ENCODE measurements at places on chromosomes 6 and 20. TPM values are rescaled to one million over a fixed set of nuclear protein-coding genes. Genes with fewer than 3 reads are reported as not detected.

- no peak for DNase-seq
- H3K27ac ChIP-seq: no peak overlapping the region
- H3K27me3 ChIP-seq: no peaks in the 10 kb centered on the region
These were observed 3.2 kb downstream of the TAP2 start for GRCh38 chr6:32835167-32835893.

IL17A gene
- not detected for total RNA-seq

CD24 gene
- 1,557 TPM for total RNA-seq

- H3K4me1 ChIP-seq: no peaks in the 10 kb centered on the region
- no peak overlapping the region for H3K4me3 ChIP-seq
- DNase-seq: no peak
These were observed 136.9 kb downstream of the TRMT11 start for GRCh38 chr6:126123226-126123625.

DEF6 gene
- total RNA-seq: 5.5 TPM

DNA sequence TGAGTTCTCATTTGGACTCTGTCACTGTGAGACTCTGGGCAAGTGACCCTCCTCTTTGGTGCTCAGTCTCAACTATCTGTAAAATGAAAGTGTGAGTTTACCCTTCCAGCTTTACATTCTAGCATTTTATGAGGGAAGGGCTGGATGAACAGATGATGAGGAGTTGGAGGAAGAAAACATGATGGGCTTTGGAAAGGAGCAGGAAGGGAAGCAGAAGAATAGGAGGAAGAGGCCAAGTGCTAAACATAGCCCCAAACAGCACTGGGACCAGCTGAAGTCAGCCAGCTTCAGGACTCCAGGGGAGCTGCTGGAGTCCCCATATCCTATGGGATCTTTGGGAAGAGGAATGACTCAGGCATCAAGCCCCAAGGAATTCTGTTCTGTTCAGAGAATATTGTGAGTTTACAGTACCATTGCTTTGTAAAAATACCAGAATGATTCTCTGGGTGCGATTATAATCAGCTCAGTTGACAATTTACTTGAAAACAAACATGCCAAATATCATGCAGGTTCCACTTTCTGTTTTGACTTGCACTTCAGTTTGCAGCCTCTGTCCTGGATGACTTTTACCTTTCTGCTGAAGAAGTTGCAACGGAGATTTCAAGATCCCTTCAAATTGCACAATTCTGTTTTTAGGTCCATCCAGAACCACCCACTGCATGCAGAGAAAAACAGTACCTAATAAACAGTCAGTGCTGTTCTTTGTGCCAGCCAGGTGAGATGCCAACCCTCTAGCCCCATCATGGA, 3.2 kb downstream of the CD40 start:
- H3K4me3 ChIP-seq: no peak overlapping the region
- no peak for DNase-seq
- H3K36me3 ChIP-seq: no peaks in the 10 kb centered on the region
- H3K27me3 ChIP-seq: no peaks in the 10 kb centered on the region
- peaks cover 17% of the 10 kb centered on the region for H3K4me1 ChIP-seq

GRCh38 chr20:24804481-24805206, 144.4 kb upstream of the CST7 start:
- H3K36me3 ChIP-seq: no peaks in the 10 kb centered on the region
- no peaks in the 10 kb centered on the region for H3K27me3 ChIP-seq
- no peak overlapping the region for H3K4me3 ChIP-seq
- peak overlapping the region; percentile 75 for H3K27ac ChIP-seq

- H3K36me3 ChIP-seq: no peaks in the 10 kb centered on the region
- H3K27ac ChIP-seq: no peak overlapping the region
- no peak overlapping the region for H3K4me3 ChIP-seq
- H3K4me1 ChIP-seq: no peaks in the 10 kb centered on the region
- H3K27me3 ChIP-seq: no peaks in the 10 kb centered on the region
These were observed 278.9 kb downstream of the SAMD5 start for GRCh38 chr6:147787417-147787816.

TMEM217 gene
- not detected for total RNA-seq

- no peak overlapping the region for H3K27ac ChIP-seq
- H3K27me3 ChIP-seq: no peaks in the 10 kb centered on the region
- no peak overlapping the region for H3K4me3 ChIP-seq
- DNase-seq: no peak
- H3K36me3 ChIP-seq: no peaks in the 10 kb centered on the region
These were observed 48.1 kb upstream of the NAA20 start for GRCh38 chr20:19969106-19969505.

- no peak for DNase-seq
- H3K36me3 ChIP-seq: no peaks in the 10 kb centered on the region
- H3K27me3 ChIP-seq: no peaks in the 10 kb centered on the region
- H3K4me3 ChIP-seq: no peak overlapping the region
- H3K27ac ChIP-seq: no peak overlapping the region
These were observed 2.1 kb upstream of the SOX4 start for GRCh38 chr6:21591446-21591845.

- H3K4me1 ChIP-seq: peaks cover 12% of the 10 kb centered on the region
- no peaks in the 10 kb centered on the region for H3K36me3 ChIP-seq
- H3K27ac ChIP-seq: no peak overlapping the region
- H3K27me3 ChIP-seq: no peaks in the 10 kb centered on the region
These were observed 134.5 kb downstream of the JARID2 start for GRCh38 chr6:15380351-15380750.

DNA sequence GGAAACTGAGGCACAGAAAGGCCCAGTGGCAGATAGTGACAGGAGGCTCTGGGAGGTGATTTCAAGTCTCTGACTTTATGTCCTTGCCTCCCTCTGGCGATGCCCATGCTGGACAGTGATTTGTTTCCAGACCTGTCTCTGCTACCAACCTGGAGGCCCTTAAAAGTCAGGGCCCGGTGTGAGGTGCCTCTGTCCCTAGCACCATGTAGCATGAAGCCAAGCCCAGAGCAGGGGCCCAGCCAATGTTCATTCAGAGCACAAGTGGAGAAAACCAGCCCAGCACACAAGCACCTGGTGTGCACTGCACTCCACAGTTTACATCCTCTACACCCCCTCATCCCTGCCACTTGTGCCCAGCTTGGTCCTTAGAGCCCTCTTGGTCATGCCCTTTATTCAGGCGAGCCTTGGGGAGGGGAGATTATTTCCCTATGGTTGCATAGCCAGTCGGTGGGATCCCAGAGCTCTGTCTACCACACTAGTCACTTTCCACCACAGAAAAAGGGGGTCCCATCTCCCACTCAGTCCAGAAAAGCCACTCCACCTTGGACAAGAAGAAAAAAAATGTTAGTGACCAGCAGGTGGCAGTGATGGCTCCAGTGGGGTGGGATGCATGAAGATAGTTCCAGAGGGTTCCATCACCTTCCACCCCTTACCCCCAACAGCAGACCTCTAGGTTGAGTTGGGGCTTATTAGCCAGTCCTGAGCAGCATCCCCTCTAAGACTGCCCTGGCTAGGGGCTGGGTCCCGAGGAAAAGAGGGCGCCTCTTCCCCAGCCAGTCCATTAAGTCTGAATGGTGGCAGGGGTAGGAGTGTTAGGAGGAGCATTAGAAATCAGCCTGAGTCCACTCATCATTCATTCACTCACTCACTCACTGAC, 30.9 kb downstream of the KIAA1755 start:
- no peaks in the 10 kb centered on the region for H3K4me1 ChIP-seq
- no peak overlapping the region for H3K27ac ChIP-seq
- no peak overlapping the region for H3K4me3 ChIP-seq
- H3K27me3 ChIP-seq: no peaks in the 10 kb centered on the region
- no peaks in the 10 kb centered on the region for H3K36me3 ChIP-seq

GRCh38 chr6:3769610-3770009, 18.1 kb upstream of the PXDC1 start:
- no peaks in the 10 kb centered on the region for H3K36me3 ChIP-seq
- DNase-seq: no peak
- H3K27ac ChIP-seq: no peak overlapping the region

GRCh38 chr20:59636766-59637370, 32.5 kb downstream of the PHACTR3 start:
- H3K27me3 ChIP-seq: no peaks in the 10 kb centered on the region
- H3K4me1 ChIP-seq: no peaks in the 10 kb centered on the region

- no peak overlapping the region for H3K27ac ChIP-seq
- DNase-seq: no peak
- peaks cover 12% of the 10 kb centered on the region for H3K4me1 ChIP-seq
- H3K36me3 ChIP-seq: no peaks in the 10 kb centered on the region
- peaks cover 7% of the 10 kb centered on the region for H3K27me3 ChIP-seq
These were observed 46.3 kb downstream of the OR2B2 start for GRCh38 chr6:27865850-27866356.

- no peaks in the 10 kb centered on the region for H3K27me3 ChIP-seq
- H3K36me3 ChIP-seq: no peaks in the 10 kb centered on the region
- peak; percentile 23 for DNase-seq
- no peak overlapping the region for H3K27ac ChIP-seq
- H3K4me3 ChIP-seq: no peak overlapping the region
These were observed 10.5 kb upstream of the OGFRL1 start for GRCh38 chr6:71277926-71278600.

DNA sequence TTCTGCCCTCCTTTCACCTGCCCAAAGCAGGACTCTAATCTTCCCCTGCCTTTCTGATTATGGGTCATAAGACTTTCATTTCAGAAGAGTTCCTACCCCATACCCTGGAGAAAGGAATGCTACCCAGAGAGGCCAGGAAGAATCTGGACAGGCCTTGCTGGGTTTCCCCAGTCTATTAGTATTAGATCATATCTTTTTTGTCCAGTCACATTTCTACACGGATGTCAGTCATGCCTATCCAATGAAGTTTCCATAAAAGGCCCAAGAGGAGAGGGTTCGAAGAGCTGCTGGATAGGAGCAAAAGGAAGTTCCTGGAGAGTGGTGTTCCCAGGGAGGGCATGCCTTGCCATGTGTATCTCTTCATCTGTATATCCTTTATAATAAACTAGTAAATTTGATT, 3.2 kb downstream of the POLH start:
- H3K4me3 ChIP-seq: no peak overlapping the region
- peaks cover 27% of the 10 kb centered on the region for H3K4me1 ChIP-seq
- peaks cover 7% of the 10 kb centered on the region for H3K36me3 ChIP-seq
- H3K27ac ChIP-seq: no peak overlapping the region
- no peaks in the 10 kb centered on the region for H3K27me3 ChIP-seq
- no peak for DNase-seq

GRIK2 gene
- 16.6 TPM for total RNA-seq

BMP2 gene
- 19.3 TPM for total RNA-seq

- DNase-seq: no peak
- no peak overlapping the region for H3K27ac ChIP-seq
- H3K27me3 ChIP-seq: no peaks in the 10 kb centered on the region
- H3K4me1 ChIP-seq: no peaks in the 10 kb centered on the region
These were observed 28.1 kb upstream of the HLA-C start for GRCh38 chr6:31299947-31300346.

DNA sequence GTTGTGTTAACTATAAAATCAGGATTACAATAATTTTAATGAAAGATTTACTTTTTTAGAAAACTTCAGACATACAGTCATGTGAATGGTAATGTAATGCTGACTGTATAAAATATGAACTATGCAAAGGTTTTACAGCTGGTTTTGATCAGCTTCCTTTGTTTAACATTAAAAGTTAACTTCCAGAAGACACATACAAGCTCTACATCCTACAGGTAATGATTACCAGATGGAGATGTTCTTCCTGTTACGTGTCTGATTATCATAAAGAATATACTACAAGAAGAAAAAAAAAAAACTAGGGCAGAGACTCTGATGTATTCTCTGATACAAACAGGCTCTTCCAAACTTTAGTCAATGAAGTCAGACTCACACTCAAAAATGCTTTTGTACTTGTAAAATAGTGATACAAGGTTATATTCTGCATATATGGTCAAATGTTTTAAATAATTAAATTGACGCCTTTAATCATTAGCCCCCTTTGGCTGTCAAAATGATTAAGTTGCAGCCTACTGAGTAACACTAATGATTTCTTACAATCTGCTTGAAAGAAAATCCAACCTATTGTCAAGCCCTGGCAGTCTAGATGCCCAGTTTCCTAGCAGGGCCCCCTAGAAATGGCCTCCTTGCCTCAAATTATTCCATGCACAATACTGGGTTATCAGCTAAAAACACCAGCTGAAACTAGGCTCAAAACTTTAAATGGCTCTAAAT, 251.8 kb upstream of the RUNX2 start:
- no peak overlapping the region for H3K27ac ChIP-seq
- H3K4me1 ChIP-seq: no peaks in the 10 kb centered on the region
- DNase-seq: no peak
- H3K27me3 ChIP-seq: no peaks in the 10 kb centered on the region
- H3K36me3 ChIP-seq: no peaks in the 10 kb centered on the region
- no peak overlapping the region for H3K4me3 ChIP-seq

C20orf202 gene
- total RNA-seq: not detected

- no peak for DNase-seq
- no peaks in the 10 kb centered on the region for H3K27me3 ChIP-seq
- H3K4me3 ChIP-seq: no peak overlapping the region
- peaks cover 2% of the 10 kb centered on the region for H3K4me1 ChIP-seq
- H3K36me3 ChIP-seq: peaks cover 8% of the 10 kb centered on the region
- H3K27ac ChIP-seq: no peak overlapping the region
These were observed 11.5 kb downstream of the RNF217 start for GRCh38 chr6:124973780-124974179.

- no peaks in the 10 kb centered on the region for H3K27me3 ChIP-seq
- DNase-seq: no peak
- peaks cover 9% of the 10 kb centered on the region for H3K4me1 ChIP-seq
- H3K27ac ChIP-seq: peak overlapping the region; percentile 8
These were observed 38.7 kb downstream of the CDKAL1 start for GRCh38 chr6:20572940-20573339.

GRCh38 chr6:157865249-157865648, 42.2 kb downstream of the SNX9 start:
- H3K36me3 ChIP-seq: no peaks in the 10 kb centered on the region
- H3K27me3 ChIP-seq: no peaks in the 10 kb centered on the region
- no peak overlapping the region for H3K27ac ChIP-seq
- DNase-seq: no peak
- peaks cover 9% of the 10 kb centered on the region for H3K4me1 ChIP-seq
- no peak overlapping the region for H3K4me3 ChIP-seq

DNA sequence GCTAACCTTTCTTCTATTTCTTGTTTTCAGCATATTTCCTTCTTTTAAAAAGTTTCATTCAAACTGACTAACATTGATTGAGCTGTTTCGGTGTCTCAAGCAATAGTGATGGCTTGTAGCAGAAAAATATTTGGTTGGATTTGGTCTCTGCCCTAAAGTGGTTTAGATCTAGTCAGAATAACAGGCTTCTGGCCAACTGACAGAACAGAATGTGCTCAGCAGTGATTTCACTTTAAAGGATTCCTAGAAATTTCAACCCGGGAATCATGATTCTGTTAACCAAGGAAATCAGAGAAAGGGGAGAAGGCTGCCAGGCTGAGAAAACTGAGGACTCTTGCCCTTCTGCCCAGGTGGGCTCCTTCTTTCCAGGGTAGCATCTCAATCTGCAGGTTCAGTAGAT, 16.6 kb upstream of the GSTA1 start:
- H3K4me1 ChIP-seq: no peaks in the 10 kb centered on the region
- no peaks in the 10 kb centered on the region for H3K36me3 ChIP-seq
- no peak overlapping the region for H3K27ac ChIP-seq
- H3K4me3 ChIP-seq: no peak overlapping the region
- DNase-seq: no peak

- H3K36me3 ChIP-seq: no peaks in the 10 kb centered on the region
- no peaks in the 10 kb centered on the region for H3K27me3 ChIP-seq
- H3K4me1 ChIP-seq: no peaks in the 10 kb centered on the region
- DNase-seq: no peak
- H3K27ac ChIP-seq: no peak overlapping the region
- H3K4me3 ChIP-seq: no peak overlapping the region
These were observed 222.2 kb upstream of the SLC35B3 start for GRCh38 chr6:8657522-8657921.

GRCh38 chr6:2462831-2463230, 217.4 kb upstream of the GMDS start:
- no peaks in the 10 kb centered on the region for H3K36me3 ChIP-seq
- no peak overlapping the region for H3K27ac ChIP-seq
- no peaks in the 10 kb centered on the region for H3K4me1 ChIP-seq
- no peak for DNase-seq

CDSN gene
- total RNA-seq: not detected
